ENCODE measurements at places on chromosomes 2 and 18.
A peak's percentile ranks its signal among the peaks of the same experiment; 100 is the strongest.

GRCh38 chr18:74731097-74731496, 133.4 kb downstream of the ZNF407 start:
- no peak for DNase-seq

DNA sequence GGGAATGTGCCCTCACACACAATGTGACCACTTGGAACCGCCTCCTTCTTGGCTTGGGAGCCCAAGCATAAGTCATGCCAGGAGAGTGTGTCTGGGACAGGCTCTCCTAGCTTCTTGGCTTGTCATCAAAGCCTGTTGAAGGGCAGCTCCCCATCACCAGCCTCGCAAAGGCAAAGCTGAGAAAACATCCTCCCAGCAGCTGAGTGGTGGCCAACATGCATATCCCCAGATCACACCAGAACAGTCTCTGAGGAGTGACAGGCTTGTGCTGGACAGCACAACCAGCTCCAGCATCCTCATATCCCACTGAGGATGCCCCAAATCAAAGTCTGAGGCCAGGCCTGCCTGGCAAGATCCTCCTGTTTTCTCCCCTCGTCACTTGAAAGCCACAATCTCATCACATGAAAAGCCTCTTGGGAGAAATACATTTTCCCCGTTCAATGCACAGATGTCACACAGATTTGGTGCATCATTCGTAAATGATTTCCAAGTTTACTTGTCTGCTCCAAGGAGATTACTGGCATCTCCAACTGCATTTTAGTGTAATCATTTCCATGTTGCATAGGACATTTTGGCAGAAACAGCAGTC, 269.3 kb downstream of the TTC32 start:
- no peak for DNase-seq

GRCh38 chr18:657311-658000, at the start of gene TYMS:
Gene TYMS, plus strand, starts transcription at chr18:657653. Its CDS starts 90 bp downstream, at chr18:657743.
- DNase-seq, result peak; percentile 16

- DNase-seq, result no peak
Measured at GRCh38 chr2:187939180-187939579, 352.5 kb upstream of the GULP1 start.

GRCh38 chr2:1656961-1657841, 87.1 kb downstream of the PXDN start:
- DNase-seq, result no peak

DNA sequence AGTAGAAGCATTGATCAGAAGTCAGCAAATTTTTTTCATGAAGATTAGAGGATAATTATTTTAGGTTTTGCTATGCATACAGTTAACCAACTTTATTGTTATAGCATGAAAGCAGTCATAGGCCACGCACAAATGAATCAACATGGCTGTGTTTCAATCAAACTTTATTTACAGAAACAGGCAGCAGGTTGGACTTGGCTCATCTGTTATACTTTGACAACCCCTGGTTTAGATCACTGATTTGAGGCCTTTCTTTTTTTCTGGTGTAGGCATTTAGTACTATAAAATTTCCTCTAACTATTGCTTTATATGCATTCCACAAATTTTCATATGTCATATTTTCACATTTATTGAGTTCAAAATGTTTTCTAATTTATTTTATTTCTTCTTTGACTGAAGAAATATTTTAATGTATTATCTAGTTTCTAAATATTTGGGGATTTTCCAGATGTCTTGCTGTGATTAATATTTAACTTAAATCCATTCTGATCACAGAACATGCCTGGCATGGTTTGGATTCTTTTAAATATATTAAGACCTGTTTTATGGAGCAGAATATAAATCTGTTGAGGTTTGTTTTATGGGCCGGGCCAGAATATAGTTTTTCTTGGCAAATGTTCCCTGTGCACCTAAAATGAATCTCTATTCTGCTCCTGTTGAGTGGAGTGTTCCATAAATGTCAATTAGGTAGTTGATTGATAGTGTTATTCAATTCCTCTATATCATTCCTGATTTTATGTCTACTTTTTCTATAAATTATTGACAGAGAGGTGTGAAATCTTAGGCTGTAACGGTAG, 116.3 kb upstream of the KLHL29 start:
- no peak for DNase-seq

DNA sequence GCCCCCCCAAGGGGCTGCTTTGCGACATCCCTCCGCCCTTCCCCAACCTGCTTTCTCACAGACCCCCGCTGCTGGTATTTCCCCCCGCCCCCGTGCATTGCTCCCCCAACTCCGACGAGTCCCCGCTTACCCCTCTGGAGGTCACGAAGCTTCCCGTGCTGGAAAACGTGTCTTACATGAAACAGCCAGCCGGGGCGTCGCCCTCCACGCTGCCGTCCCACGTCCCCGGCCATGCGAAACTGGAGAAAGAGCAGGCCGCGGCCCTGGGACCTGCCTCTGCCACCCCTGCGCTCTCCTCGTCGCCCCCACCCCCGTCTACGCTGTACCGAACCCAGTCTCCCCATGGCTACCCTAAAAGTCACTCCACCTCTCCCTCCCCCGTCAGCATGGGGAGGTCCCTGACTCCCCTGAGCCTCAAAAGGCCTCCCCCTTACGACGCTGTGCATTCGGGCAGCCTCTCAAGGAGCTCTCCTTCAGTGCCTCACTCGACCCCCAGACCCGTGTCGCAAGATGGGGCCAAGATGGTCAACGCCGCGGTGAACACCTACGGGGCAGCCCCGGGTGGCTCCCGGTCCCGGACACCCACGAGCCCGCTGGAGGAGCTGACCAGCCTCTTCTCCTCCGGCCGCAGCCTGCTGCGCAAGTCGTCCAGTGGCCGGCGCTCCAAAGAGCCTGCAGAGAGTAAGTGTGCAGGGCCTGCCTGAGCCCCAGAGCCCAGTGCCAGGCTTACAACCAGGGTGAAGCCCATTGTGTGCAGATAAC, 183.0 kb downstream of the NYAP2 start:
- DNase-seq, result no peak

GRCh38 chr2:217642944-217643343, 359.9 kb downstream of the TNS1 start:
- no peak for DNase-seq

GRCh38 chr2:114063346-114063745, 173.5 kb downstream of the ACTR3 start:
- no peak for DNase-seq

DNA sequence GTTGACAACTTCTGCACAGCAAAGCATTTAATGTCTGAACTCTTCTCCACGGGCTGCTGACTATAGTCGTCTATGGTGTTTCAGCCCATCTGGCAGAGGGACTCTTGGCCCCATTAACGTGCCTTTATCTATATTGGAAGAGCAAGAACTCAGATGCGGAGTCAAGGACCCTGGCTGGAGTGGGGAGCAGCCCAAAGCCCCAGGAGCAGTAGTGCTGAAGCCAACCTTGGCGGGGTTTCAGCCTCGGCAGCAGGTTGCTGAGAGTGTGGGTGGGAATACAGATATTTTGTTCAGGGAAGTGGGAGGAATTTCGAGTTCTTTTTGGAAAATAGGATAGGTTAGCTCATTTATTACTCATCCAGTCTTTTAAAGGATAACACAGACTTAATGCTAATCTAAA, 34.2 kb downstream of the TMEM17 start:
- no peak for DNase-seq

- DNase-seq, result peak; percentile 9
Measured at GRCh38 chr2:114550895-114551793, 108.7 kb downstream of the DPP10 start.

GRCh38 chr2:95799892-95800291, 191.7 kb downstream of the ANKRD36C start:
- DNase-seq, result no peak
